Activated naive CD4-positive, alpha-beta T cell treated with anti-CD3 and anti-CD28 coated beads for 36 hours (primary cell): ENCODE measurements at places on chromosomes 6 and 20. TPM values are rescaled to one million over a fixed set of nuclear protein-coding genes. Genes with fewer than 3 reads are reported as not detected.

DNA sequence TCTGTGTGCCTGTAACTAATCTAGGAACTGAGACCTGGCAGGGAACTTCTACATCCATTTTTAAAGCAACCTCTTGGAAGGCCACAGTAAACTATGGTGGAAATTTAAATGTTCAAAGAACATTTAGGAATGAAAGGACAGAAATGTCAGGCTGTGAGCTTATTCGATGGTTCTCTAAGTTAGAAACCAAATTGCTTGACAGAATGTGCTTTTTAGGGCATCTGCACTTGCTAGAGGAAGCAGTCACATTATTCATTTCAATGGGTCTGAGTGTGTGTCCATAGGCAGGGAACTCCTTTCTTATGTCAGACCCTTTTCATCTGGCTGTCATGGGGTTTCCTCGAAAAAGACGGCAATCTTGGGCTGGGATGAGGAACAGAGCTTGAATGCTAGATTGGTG lies 84.4 kb downstream of the PPP1R14C start:
- DNase-seq: no peak

DNA sequence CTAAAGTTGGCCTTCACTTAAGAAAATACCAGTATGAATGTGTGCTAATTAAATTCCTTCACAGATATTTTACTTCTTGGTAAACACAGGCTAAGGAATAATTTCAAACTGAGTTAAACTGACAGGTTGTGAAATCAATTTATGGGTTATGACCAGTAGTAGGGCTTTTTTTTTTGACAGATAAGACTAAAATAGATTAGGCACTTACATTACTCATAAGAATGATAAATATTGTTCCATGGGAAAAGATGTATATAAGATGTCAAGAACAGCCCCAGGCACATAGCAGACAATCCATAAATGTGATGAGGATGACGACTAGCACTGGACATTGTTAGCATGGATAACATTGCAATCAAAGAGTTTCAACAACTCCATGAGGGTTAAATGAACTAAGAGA lies 22.9 kb downstream of the NT5E start:
- DNase-seq: no peak

- no peak for DNase-seq
These were observed 2.4 kb upstream of the PKHD1 start for GRCh38 chr6:52089758-52090348.

DNA sequence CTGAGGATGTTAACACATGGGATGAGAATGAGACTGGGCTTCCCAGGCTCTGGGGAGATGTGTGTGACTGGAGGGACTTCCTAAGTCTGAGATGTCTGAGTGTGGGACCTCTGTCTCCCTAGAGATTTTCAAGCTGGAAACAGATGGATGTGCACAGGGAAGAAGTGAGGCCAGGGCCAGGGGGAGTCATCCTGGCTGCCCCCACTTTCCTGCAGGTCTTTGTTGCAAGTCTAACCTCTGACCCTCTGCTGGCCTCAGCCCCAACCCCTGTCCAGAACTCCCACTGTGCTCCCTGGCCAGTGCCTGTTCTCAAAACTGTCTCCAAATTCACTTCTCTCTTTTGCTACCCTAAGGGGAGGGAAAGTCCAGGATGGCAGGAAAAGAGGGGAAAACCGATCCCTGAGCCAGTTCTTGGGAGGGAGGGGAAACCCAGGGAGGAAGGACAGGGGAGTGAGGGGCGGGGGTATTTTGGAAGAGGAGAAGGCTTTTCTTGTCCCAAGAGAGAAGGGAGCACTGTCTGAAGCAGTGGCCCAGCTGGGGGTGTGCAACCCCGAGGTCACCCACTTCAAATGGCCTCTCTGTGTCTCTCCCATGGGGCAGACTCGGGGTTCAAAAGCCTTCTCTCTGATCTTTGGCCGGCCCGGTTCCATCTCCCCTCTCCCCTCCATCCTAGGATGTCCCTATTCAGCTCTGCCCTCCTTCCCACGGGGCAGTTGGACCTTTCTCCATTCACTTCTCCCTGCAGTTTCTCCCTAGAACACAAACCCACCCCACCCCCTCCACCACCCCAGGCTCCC lies 3.1 kb downstream of the PPP1R18 start:
- DNase-seq: peak; percentile 23

DNA sequence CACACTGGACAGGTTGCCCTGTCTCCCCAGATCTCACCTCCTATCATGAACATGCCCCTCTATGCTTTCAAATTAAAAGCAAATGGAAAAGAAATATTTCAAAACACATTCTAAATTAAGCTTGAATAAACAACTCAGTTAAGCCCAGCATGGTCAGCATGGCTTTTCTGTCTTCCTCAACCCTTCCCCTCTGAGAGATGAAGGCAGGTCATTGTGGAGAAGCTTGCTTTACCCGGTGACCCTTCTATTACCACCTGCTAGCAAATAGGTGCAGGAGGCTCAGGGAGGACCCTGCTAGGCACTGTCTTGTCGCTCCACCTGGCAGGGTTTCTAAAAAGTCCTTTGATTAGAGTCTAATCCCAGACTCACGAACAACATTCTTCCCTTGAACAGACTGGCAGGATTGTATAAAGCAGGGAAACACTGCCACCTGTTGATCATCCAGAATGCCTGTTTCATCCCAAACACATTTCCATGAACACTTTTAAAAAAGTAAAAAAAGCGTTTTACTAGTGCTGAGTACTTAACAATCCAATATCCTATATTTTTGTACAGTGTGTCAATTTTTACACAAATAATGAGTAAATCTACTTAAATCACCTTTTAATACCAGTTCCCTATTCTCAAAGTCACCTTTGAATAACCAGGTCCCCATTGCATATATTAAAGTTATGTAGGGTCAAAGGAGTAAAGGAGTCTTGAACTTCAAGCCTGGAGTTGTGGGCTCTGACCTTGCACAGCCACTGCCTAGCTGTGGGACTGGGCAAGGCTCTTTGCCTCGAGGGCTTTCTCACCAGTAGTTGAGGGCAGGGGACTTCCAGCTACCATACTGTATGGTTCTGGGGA lies 75.5 kb downstream of the GPR6 start:
- peak; percentile 27 for DNase-seq

DNA sequence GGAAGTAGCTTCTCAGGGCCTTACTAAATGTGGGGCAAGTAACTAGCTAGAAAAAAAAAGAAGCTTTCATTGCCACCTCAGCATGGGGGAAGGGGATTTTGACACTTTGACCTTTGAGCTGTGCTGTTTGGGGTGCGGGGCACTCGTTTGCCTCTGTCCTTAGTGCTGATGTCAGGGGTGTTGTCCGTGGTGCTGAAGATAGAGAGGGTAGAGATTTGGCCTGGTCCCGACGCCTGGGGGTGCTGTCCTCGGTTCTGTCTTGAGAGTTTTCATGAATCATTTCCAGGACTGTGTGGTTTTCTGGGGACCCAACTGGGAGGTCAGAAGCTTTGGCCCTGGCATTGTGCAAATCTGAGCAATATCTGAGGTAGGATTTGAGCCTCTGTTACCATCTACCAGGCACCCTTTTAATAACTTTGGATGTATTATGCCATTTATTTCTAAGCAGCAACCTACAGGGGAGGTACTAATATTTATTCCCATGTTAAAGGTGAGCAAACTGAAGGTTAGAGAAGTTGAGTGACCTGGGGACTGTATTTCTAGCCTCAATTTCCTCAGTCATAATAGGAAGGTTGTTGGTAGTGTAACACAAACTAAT lies 78.0 kb downstream of the DLGAP4 start:
- peak; percentile 72 for DNase-seq

- DNase-seq: peak; percentile 94
These were observed 2.0 kb downstream of the CEBPB start for GRCh38 chr20:50192364-50193198.

DNA sequence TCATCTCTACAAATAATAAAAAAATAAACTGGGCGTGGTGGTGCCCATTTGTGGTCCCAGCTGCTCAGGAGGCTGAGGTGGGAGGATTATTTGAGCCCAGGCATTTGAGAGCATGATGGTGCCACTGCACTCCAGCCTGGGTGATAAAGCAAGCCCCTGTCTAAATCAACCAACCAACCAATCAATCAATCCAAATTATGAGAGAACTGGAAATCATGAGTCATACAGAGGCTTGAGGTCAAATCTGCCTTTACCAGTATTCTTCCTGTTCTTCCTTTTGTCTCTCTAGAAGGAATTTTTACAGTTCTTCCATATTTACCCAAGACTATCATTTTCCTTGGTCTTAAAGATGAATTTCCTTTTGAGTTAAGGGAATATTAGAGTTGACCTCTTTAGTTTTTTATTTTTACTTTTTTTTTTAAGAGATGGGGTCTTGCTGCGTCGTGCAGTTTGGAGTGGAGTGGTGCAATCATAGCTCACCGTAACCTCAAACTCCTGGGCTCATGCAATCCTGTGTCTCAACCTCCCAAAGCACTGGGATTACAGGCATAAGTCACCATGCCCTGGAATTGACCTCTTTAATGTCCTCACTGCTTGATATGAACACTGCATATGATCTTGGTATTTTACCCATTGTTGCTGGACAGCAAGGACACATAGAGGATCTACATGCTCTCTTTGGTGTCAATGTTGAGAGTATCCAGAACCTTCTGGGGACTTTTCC lies 44.1 kb upstream of the TXNDC5 start:
- DNase-seq: no peak

- DNase-seq: no peak
These were observed 42.0 kb downstream of the ERMARD start for GRCh38 chr6:169793408-169793807.

GRCh38 chr20:16125816-16126215 lies 447.4 kb downstream of the KIF16B start:
- no peak for DNase-seq

- no peak for DNase-seq
These were observed 18.3 kb downstream of the DSP start for GRCh38 chr6:7559651-7560385.

DNA sequence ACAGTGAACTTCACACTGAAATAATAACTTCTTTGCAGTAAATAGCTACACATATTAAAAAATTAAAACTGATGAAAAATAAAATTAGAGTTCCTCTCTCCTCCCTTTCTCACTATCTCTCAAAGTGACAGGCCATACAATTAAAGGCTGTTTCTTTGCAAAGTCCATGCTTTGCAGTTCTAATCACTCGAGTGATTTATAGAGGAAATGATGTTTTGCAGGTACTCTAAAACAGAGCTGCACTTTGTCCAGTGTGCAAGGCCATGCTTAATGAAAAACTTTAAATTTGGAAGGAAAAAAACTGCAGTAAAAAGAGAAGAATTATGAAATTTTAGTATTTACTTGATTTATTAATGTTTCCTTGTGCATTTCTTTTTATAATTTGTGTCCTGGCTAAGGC lies 112.5 kb downstream of the GMDS start:
- DNase-seq: no peak

DNA sequence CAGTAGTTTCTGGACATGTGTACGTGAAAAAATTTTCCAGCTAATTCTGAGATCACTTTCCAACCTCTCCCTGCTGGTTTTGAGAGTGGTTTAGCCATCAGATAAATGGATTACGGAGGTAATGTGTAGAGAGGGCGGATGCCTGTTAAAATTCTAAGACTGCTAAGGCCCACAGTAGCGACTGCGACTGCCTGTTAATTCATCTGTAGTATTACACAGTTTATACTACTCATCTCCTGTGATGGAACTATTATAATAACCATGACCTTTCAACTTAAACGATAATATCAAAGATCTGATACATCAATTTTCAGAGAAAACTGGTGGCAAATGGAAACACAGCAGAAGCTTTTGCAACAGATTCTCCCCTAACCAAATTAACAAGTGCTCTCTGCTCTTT lies 102.3 kb downstream of the IRF4 start:
- DNase-seq: no peak

DNA sequence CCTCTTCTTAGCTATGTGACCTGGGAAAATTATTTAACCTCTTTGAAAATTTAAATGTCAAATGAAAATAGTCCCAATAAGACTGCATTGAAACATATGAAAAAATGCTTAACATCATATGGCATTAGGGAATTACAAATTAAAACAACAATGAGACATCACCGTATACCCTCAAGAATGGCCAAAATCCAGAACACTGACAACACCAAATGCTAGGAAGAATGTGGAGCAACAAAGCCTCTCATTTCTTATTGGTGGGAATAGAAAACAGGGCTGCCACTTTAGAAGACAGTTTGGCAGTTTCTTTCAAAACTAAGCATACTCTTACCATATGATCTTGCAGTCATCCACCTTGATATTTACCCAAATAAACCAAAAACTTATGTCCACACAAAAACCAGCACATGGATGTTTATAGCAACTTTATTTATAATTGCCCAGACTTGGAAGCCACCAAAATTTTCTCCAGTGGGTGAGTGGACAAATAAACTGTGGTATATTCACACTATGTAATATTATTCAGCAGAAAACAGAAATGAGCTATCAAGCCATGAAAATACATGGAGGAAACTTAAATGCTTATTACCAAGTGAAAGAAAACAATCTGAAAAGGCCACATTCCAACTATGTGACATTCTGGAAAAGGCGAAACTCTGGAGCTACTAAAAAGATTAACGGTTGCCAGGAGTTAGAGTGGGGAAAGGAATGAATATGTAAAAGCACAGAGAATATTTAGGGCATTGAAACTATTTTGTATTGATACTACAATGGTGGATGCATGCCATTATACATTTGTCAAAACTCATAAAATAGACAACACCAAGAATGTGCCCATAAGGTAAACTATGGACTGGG lies 459.9 kb downstream of the GRIK2 start:
- no peak for DNase-seq

DNA sequence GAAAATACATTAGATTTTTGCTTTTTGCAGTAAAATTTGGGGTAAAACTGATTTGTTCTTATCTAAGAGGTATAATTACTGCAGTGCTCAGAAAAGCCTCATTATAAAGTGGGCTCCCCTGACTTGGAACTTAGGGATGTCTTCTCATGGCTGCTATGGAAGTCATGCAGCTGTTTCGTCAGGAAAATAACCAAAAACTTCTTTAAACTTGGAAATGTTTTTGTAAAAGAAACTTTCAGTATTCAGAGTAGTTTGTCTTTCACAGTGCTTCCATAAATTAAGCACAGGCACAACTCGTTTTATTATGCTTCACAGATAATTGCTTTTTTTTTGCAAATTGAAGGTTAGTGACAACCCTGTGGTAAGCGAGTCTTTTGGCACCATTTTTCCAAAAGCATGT lies 6.8 kb downstream of the MAPK14 start:
- DNase-seq: no peak

DNA sequence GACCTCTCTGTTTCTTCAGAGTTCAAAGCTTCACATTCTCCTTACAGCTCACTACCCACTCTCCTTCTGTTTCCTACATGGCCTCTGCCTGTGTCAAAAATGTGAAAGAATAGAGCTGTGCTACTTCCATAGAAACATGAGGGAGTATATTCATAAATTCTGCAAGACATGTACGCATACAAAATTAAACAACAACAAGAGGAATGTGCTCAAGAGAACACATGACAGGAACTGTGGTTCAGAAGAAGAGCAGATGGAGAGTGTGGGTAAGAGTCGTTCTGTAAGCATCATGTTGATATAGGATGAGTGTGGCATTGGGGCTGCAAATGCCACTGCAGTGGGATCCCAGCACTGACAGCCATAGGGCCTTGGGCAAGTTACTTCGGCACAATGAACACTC lies 266.6 kb upstream of the SASH1 start:
- DNase-seq: no peak

The BMP7 gene
- total RNA-seq: not detected

The LINC00237 gene
- not detected for total RNA-seq

The THBD gene
- total RNA-seq: not detected

The TSPO2 gene
- not detected for total RNA-seq

The MYLK4 gene
- not detected for total RNA-seq

The VEGFA gene
- total RNA-seq: 37.3 TPM
